ENCODE measurements at places on chromosomes 16 and 17. TPM values are rescaled to one million over a fixed set of nuclear protein-coding genes. Genes with fewer than 3 reads are reported as not detected.

DNA sequence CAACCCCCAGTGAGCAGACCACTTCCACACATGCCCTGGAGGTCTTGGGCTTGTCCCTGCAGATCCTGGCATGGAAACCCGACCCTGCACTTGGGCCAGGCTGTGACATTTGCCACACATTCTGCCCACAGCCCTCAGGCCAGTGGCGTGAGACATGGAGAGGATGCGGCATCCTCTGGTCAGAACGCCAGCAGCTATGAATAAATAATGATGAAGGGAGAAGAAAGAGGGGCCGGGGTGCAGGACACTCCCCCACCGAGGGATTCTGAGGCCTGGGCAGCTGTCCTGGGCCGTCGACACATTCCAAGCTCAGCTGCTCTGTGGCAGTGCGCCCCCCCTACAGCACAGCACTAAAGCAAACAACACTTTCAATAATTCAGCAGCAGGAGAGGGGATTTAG lies 148.8 kb downstream of the ENGASE start:
- no peak for DNase-seq

- DNase-seq, result no peak
Measured at GRCh38 chr16:48831076-48831722, 221.2 kb upstream of the N4BP1 start.

- DNase-seq, result no peak
Measured at GRCh38 chr17:36703860-36704266, 102.5 kb downstream of the MRM1 start.

DNA sequence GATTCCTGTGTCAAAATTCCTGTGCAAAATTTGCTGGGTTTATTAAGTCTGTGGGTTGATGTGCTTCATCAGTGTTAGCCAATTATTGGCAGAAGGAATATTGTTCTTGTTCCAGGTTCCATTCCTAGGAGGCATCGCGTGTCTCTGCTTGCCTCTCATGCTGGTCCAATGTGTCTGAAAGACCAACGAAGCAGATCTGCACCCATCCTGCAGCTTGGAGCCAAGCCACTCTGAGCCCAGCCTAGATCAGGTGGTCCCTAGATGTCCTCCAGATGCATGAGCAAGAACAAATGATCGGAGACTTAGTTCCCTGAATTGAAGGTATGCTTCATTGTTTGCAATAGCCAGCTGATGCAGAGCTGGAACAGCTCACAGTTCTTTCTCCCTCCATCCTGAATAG lies 10.5 kb upstream of the PIK3R6 start:
- DNase-seq, result no peak

DNA sequence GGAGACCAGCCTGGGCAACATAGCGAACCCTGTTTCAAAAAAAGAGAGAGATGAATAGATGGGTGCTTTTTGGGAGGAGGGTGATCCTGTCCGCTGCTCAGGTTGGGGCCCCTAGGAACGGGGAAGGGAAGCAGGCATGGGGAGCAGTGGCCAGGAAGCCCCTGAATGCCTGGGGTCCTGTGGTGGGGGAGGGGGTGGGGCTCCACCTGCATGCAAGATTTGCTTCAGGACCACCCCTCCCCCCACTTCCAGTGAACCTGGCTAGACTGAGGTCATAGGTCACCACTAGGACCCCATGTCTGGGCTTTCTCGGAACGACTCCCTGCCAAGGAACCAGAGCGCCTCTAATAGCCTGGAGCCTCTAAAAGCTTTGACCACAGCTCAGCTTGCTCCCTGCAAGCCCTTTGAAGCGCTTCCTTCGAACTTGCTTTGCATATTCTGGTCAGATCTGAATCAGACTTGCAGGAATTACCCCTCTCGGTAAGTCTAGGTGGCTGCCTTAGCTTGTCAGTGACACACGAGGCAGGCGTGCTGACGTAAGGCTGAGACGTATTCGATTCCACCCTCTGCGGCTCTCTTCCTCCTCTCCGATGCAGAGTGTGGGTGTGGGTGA lies 3.7 kb downstream of the SOCS3 start:
- DNase-seq, result no peak

DNA sequence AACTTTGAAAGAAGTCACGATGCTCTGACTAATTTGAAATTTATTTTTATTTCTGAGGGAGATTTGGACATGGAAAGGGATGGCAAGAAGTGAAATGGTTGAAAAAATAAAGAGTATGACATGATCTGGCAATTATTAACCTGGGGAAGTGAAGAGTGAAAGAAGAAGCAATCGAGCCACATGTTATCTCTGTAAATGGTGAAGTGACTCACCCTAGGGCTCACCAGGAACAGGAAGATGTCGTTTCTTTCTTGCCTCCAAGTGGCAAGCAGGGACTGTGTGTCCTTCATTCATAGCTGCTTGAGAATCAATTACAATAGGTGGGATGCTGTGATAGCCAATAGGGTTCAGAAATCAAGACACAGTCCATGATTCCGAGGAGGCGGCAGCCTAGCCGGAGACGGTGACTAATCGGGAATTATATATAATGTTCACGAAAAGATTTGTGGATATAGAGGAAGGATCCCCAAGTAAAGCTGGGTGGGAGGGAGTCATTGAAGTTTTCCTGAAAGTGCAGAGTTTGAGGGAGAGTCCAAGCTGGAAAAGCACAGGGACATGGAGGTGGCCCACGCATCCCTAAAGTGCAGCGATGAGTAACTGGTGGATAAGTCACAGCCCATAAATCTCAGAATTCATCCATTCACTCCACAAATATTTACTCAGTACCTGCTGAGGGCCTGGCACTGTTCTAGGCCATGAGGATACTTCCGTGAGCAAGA lies 18.2 kb upstream of the KRT20 start:
- DNase-seq, result no peak

DNA sequence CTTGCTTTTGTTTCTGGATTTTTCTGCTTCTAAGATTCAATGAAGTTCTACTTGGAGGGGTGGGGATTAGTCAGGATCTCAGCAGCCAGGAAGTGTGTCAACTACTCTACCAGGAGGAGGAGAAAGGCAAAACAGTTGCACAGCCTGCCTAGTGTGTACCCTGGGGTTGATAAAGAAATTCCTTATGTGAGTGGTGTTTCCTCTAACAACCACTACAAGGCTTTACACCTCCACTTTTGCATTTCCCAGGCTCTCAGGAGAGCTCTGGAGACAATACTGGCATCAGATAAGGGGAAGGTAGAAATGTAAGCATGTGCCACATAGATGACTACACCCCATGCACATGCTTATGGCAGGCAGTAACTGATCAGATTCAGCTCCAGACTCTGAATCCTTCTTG lies 174.6 kb downstream of the TOX3 start:
- DNase-seq, result no peak

GRCh38 chr16:27571433-27572326 lies 21.7 kb downstream of the KATNIP start:
- DNase-seq, result no peak

- no peak for DNase-seq
Measured at GRCh38 chr16:69112285-69113129, 7.1 kb downstream of the HAS3 start.

DNA sequence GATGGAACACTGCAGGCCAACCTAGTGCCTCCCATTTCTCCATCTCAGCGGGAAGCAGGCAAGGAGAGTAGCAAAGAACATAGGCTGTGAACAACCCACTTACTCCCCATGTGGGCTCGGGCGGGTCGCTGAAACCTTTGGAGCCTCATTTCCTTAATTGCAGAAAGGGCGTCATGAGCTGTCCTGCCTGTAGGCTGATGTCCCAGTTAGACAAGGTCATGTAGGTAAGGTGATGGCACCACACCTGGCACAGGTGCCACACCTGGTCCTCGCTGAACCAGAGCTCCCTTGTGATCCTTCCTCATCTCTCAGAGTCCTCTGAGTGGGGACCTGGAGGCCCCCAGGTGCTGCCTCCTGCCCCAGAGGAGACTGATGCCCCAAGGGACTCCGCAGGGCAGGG lies 22.9 kb downstream of the ABCC3 start:
- no peak for DNase-seq

GRCh38 chr16:85709766-85710585 lies 21.2 kb upstream of the GINS2 start:
- no peak for DNase-seq

DNA sequence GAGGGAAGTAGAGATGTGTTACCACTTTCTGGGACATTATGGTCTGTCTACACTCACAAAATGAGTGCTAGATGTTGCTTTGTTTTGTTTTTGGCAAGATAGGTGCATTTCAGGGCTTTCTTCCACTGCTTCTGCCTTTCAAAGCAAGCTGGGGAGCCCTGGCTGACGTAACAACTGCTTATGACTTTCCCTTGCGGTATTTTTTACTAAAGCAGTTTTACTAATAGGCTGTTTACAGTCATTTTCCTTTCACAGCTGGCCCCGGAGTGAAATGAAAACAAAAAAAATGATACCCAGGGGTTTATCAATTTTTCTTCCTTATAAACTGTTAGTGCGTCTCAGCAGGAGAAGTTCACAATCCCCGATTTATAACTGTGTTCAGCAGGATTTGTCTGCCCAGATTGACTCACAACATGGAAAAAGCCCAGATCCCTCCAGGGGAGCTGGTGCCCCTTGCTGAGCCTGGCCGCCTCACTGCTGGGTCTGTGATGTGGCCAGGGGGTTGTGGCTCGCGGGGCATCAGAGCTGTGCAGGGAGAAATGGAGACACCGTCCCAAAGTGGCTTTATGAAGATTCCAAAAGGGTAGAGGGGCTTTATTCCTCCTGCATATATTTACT lies 184.4 kb upstream of the HS3ST3A1 start:
- DNase-seq, result peak; percentile 9

DNA sequence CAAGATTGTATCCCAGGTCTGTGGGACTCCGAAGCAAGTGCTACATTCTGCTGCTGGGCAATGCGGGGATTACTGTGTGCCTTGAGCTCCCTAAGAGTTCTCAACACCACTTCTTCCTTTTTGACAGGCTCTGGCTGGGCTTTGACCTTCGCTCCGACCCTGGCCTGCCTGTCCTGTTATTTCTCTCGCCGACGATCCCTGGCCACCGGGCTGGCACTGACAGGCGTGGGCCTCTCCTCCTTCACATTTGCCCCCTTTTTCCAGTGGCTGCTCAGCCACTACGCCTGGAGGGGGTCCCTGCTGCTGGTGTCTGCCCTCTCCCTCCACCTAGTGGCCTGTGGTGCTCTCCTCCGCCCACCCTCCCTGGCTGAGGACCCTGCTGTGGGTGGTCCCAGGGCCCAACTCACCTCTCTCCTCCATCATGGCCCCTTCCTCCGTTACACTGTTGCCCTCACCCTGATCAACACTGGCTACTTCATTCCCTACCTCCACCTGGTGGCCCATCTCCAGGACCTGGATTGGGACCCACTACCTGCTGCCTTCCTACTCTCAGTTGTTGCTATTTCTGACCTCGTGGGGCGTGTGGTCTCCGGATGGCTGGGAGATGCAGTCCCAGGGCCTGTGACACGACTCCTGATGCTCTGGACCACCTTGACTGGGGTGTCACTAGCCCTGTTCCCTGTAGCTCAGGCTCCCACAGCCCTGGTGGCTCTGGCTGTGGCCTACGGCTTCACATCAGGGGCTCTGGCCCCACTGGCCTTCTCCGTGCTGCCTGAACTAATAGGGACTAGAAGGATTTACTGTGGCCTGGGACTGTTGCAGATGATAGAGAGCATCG lies 2.4 kb downstream of the SLC16A13 start:
- DNase-seq, result no peak

Gene ADORA2B
- polyA plus RNA-seq, result 3.7 TPM

Gene RRAD
- polyA plus RNA-seq, result 4.9 TPM

Gene NPIPB8
- polyA plus RNA-seq, result not detected

Gene SLC9A5
- polyA plus RNA-seq, result 1.2 TPM

Measured in forelimb muscle (tissue), 1 donor.